Smooth muscle cell of bladder (primary cell): ENCODE measurements at places on chromosomes 16 and 17. TPM values are rescaled to one million over a fixed set of nuclear protein-coding genes. Genes with fewer than 3 reads are reported as not detected.

KRT33B gene
- total RNA-seq = 0.14 and 0.18 TPM in 2 replicates

SLC35G6 gene
- not detected in 2 replicates for total RNA-seq

VMO1 gene
- total RNA-seq = 0.74 and 3.3 TPM in 2 replicates

KRT36 gene
- total RNA-seq = not detected in 2 replicates

NXPH3 gene
- total RNA-seq = 0.14 and 0.55 TPM in 2 replicates

IGSF6 gene
- not detected in 2 replicates for total RNA-seq

MFAP4 gene
- 26.3 and 33.5 TPM in 2 replicates for total RNA-seq

TCAP gene
- 0.14 and 0.37 TPM in 2 replicates for total RNA-seq

TNFRSF13B gene
- total RNA-seq = not detected in 2 replicates

CMTM2 gene
- not detected in 2 replicates for total RNA-seq

FA2H gene
- not detected in 2 replicates for total RNA-seq

KCNAB3 gene
- 0.18 and 0.28 TPM in 2 replicates for total RNA-seq

ENGASE gene
- total RNA-seq = 11.8 and 18.0 TPM in 2 replicates

OR2C1 gene
- 0.09 and 0.14 TPM in 2 replicates for total RNA-seq

BCL6B gene
- 0.83 TPM in 1 of 2 replicates, not detected in the other for total RNA-seq

CBLN1 gene
- not detected in 2 replicates for total RNA-seq

DOC2B gene
- not detected in 2 replicates for total RNA-seq

RSL1D1 gene
- total RNA-seq = 57.5 and 74.0 TPM in 2 replicates

FBXW10 gene
- total RNA-seq = 0.09 TPM in 1 of 2 replicates, not detected in the other

CSH1 gene
- total RNA-seq = not detected in 2 replicates

MSLN gene
- not detected in 2 replicates for total RNA-seq

NAGS gene
- 0.55 and 0.71 TPM in 2 replicates for total RNA-seq

TBX2 gene
- total RNA-seq = 13.6 and 22.5 TPM in 2 replicates

C17orf113 gene
- 0.09 and 0.14 TPM in 2 replicates for total RNA-seq

KRT28 gene
- total RNA-seq = not detected in 2 replicates

NATD1 gene
- 1.8 and 3.4 TPM in 2 replicates for total RNA-seq

CIITA gene
- under 0.01 and 0.09 TPM in 2 replicates for total RNA-seq
